ENCODE measurements at places on chromosomes 7 and 10.

DNA sequence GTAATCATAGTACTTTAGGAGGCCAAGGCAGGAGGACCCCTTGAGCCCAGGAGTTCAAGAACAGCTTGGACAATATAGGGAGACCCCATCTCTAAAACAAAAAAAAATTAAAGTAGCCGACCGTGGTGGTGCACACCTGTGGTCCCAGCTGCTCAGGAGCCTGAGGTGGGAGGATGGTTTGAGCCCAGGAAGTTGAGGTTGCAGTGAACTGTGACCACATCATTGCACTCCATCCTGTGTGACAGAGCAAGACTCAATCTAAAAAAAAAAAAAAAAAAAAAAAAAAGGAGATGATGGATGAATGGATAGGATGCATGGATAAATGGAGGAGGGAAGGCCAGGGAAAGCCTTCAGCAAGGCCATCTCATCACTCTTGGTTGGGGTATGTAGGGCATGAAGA is 33.4 kb upstream of the BMPR1A start:
- no peak for DNase-seq

GRCh38 chr7:90677486-90678404 is 81.6 kb downstream of the CDK14 start:
- DNase-seq, result no peak

- DNase-seq, result no peak
Measured at GRCh38 chr7:179209-179681, 13.1 kb upstream of the FAM20C start.

- DNase-seq, result no peak
Measured at GRCh38 chr10:102283890-102284289, 38.6 kb downstream of the GBF1 start.

DNA sequence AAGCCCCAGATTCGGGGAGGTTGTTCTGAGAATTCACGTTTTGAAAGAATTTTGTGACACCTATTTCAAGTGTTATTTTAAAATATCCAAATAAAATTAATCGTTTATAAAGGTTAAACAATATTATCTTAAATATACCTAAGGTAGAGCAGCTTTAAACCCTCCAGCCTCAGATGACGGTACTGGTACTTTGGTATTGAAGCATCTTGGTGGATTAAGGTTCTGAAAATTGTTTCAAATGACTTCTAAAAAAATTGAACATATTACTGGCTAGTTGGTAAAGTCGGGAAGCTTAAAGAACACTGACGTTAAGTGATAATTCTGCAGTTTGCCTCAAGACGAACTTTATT is 392 bp upstream of the HUS1 start:
- no peak for DNase-seq

DNA sequence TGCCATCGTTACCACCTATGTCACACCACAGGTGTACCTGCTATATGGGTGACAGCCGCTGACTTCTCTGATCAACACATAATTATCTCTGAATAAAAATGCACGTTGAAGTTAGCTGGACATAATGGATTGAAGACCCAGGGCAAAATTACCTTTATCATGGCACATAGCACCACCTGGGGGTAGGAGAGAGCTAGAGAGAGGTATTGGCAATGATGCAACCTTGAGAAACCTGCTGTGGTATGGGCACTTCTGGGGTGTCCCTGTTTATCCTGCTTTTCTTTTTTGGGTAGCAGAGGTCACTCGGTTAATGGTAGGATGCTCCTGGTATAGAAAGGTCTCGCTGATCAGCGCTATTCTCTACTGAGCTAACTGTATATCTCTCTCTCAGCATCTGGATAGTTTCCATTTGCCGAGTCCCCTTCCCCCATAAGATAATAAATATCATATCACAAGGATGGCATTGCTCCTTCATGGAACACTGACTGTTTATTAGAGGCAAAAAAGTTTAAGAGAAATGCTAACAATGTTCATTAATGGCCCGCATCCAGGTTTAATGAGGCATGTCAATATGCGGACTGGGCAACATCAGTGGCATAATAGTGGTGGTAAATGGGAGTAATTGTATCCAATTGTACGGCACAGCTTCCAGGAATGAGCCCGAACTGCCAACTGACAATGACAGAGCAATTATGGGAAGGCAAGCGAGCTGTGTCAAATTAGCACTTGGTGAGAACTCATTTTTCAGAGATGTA is 323.1 kb downstream of the TFEC start:
- DNase-seq, result no peak

DNA sequence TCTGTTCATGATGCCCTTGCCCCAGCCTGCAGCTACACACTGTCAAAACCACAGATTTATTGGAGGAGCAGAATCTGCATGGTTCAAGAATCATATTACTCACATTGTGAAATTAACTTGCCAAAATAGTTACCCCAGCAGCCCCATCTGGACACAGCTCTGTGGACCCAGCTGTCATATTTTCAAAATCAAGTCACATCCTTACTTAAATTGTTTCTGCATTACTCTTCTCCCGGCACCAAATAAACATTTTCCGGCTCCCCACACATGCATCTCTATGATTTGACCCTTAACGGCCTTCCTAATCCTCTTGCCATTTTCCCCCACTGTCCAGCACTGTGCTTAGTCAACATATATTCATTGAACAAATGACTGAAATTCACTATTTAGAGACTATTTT is 43.8 kb upstream of the GPR26 start:
- no peak for DNase-seq

DNA sequence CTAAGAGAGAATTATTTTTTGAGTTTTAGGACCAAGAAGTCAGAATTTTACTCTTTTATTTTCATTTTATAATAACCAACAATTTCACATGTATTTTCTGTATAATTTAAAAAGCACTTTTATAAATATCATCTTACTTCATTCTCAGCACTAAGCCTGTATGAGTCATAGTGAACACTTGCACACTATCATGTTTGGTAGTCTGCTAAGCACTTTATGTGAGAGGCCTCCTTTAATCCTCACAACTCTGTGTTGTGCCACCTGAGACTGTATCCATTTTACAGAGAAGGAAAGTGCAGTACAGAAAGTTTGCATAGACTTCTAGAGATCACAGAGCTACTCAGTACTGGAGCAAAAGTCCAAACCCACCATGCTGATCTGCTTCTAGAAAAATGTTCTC is 939.6 kb downstream of the NRG3 start:
- no peak for DNase-seq

GRCh38 chr10:110794808-110795207 is 76.9 kb upstream of the PDCD4 start:
- no peak for DNase-seq

GRCh38 chr10:80501913-80502521 is 35.7 kb upstream of the SH2D4B start:
- no peak for DNase-seq
